ENCODE measurements at places on chromosomes 2 and 18.

GRCh38 chr18:907885-908757, 3.5 kb downstream of the ADCYAP1 start:
- DNase-seq: peak; percentile 49

DNA sequence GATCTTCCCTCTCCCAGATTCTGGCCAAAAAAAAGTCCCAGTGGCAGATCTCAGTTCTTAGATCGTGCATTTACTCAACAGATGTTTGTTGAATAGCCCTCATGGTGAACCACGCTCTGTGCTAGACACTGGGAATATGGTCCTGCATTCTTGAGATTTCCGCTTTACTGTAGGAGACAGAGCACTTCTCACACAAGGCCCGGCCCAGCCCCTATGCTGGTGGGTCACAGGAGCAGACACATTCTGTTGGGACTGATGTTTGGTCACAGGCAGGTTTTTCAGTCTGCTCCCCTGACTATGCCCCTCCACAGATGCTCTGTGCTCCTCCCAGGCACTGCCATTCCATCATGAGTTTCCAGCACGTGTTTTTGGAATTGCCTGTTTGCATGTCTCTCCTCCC, 110.9 kb downstream of the RAPGEF4 start:
- DNase-seq: no peak

DNA sequence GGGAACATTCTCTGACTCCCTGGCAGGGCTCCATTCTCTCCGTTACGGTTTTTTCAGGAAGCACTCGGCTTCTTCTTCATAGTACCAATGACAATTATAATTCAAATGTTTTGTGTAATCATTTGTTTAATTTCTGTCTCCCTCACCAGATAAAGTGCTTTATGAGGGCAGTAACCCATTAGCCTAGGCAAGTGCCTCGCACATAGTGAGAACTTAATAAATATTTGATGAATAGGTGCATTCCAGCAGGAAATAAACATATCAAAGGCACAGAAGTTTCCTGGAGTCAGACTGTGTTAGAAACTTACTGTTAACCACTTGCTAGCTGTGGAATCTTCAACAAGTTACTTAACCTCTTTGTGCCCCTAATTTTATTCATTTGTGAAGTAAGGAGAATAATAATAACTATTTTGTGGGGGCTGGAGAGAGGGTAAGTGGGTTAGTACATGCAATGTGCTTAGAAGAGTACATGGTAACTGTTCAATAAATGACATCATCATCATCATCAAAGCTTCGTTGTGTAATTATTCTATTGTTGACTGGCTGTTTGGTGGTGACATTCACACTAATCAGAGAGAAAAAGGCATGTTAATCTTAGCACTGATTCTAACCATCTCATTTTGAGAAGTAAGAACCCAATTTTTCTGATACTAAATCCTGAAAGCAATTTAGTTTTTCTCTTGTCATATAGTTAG, 352.3 kb downstream of the INSIG2 start:
- DNase-seq: no peak

DNA sequence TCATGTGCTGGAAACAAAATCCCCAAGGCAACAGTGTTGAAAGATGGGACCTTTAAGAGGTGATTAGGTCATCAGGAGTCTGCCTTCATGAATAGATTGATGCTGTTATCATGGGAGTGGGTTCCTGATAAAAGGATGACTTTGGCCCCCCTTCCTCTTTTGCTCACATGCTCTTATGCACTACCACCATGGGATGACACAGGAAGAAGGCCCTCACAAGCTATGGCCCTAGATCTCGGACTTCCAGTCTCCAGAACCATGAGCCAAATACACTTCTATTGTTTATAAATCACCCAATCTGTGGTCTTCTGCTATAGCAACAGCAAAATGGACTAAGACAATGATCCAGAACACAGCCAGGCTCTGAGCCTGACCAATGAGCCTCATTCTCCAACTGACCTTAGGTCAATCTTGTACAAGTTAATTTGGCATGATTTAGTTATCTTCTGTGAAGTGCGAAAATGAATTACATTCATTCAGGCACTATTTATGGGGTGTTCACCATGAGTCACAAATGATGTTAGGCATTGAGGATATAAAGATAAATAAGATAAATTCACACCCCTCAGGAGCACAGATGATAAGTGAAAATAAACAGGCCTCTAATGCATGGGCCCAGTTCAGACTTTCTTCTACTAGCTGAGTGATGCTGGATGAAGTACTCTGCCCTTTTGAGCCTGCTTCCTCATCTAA, 37.7 kb upstream of the NT5C1B start:
- no peak for DNase-seq

DNA sequence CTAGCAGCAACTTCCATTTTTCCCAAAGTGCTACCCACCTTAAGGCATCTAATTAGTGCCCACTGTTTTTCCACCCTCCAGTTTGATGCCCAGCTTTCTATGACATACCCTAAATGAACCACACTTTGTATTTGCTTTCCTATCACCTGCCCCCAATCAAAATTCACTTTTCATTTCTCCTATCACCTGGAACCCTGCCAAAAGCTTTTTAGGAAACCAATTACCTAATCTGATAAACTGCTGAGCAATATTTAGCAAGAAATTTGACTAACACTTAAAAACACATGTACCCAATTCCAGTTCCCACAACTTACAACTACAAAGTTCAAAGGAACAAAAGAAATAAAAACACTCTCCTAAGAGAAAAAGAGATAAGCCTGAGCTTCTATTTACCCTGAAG, 71.7 kb downstream of the IKZF2 start:
- no peak for DNase-seq

GRCh38 chr18:57002627-57003026, 144.3 kb upstream of the BOD1L2 start:
- no peak for DNase-seq

DNA sequence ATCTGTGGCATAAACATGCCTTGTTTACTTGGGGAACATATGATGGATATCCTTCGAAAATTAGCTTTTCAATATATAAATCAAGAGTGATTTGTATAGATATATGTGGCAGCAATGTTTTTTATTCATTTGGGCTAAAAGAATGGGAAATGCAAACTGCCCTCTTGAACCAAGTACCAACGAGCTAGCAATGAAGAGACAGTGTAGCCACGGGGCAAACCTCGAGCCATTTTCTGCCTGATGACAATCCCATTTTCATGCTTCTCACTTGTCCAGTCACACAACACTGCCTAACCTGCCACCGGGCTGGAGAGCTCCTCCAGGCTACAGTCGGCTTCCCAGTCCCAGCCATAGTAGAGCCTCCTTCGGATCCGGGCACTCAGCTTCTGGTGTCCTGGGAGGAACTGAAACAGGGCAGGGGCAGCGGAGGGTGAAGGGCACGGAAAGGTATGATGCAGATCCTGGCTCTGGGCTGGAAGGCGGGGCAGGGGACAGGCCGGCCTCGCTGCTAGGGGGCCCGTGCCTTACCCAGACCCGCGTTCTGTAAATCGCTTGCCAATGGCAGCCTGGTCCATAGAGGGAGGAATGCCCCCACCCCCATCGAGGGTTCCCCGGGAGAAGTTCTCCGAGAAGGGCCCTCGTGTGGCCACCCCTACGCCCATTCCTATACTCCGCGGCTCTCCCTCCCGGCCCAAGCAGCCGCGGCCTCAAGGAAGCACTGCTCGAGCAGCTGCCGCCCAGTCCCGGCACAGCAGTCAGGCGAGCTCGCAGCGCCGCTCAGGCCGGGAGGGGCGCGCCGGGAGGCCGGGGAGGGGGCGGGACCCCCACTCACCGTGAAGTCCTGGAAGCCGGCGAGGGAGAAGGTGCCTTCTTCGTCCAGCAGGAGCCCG, 552 bp downstream of the CNPPD1 start:
- peak; percentile 81 for DNase-seq

GRCh38 chr2:184598316-184599053, at the start of gene ZNF804A:
TSS of gene ZNF804A (plus strand) at chr2:184598529. CDS start at chr2:184598960, 431 bp downstream.
- DNase-seq: peak; percentile 81

DNA sequence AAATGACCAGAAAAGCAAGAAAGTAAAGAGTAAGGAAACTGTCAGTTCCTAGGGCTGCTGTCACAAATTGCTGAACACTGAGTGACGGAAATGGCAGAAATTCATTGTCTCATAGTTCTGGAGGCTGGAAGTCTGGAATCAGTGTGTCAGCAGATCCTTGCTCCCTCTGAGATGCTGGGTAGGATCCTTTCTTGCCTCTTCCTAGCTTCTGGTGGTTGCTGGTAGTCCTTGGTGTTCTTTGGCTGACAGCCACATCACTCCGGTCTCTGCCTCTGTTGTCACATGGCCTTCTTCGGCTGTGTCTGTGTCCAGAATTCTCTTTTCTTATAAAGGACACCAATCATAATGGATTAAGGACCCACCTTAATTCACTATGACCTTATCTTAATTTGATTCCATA, 21.9 kb downstream of the PLEKHB2 start:
- DNase-seq: no peak

DNA sequence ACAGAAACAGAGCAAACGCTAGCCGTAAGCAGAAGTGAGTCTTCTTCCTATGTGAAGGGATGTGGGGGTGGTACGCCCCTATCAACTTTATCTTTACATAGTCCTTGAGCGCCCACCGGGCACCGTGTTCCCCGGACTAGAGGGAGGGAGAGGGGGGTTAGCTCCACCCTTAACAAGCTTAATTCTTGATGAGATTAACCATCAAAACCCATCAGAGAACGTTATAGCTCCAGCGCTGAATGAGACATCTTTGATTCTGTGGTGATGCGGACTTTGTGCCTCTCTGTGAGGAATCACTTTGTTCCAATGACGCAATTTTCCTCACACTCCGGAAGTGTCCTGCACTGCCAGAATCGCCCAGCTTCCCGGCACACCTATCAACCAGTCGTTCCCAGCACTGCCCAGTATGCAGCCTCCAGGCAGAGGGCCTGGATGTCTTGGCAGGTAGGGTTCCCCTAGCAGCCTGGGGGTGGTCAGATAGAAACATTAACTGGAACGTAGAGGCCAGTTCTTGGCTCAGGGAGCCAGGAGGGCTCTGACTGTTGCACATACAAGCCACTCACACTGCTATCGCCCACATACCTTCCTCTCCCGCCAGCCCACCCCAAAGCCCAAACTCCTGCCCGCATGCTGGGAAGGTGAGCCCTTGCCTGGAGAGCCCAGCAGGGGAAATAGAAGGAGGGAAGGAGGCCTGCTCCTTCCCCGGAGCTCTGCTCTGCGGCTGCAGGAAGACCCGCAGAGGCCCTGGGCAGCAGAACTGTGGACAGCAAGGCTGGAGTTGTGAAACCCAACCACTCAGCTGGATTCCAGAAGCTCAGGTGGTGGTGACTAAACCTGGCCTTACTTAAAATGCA, 1.9 kb upstream of the ODC1 start:
- no peak for DNase-seq

All from neural progenitor cell (in vitro differentiated cells).